ENCODE measurements at places on chromosomes 12 and 14.
A peak's percentile ranks its signal among the peaks of the same experiment; 100 is the strongest.

DNA sequence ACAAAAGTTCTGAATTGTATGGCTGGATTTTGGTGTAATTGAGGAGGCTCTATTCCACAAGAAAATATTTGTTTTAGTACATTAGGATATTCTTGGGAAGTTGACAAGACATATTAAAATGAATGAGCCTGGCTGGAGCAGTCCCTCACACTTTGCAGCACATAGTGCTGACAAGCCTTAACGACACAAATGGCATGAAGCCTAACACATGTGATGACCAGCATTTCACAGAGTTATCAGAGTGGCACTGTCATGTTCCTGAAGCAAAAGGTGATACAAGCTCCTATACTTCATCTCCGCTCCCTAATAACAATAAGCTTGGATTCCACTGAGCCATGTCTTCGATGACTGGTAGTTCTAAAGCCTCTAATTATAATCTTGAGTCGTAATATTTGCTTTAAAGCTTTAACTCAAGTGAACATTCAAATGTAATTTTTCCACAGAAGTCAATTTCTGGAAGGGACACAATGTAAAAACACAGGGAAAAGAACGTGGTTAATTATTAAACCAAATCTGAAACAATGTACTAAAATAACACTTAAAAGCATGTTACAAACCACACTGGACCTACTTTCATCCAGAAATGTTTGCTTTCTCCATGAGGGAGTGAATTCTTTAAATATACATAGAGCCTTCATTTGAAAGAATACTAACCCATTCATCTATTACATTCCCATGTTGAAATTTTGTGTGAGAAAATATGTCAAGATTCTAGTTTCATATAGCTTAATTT is 49.6 kb downstream of the GRIP1 start:
- H3K4me3 ChIP-seq = no peak overlapping the region
- H3K27me3 ChIP-seq = no peaks in the 10 kb centered on the region
- H3K27ac ChIP-seq = no peak overlapping the region
- H3K4me1 ChIP-seq = peaks cover 27% of the 10 kb centered on the region
- no peak for DNase-seq

GRCh38 chr12:92146497-92147224 is 1.0 kb upstream of the BTG1 start:
- no peak for DNase-seq
- H3K4me3 ChIP-seq = peak overlapping the region; percentile 90
- H3K27me3 ChIP-seq = no peaks in the 10 kb centered on the region
- H3K4me1 ChIP-seq = peaks cover 24% of the 10 kb centered on the region

GRCh38 chr12:131620520-131620919 is 90.4 kb upstream of the SFSWAP start:
- H3K4me1 ChIP-seq = peaks cover 10% of the 10 kb centered on the region
- no peaks in the 10 kb centered on the region for H3K36me3 ChIP-seq
- peaks cover 37% of the 10 kb centered on the region for H3K27me3 ChIP-seq
- no peak overlapping the region for H3K27ac ChIP-seq

DNA sequence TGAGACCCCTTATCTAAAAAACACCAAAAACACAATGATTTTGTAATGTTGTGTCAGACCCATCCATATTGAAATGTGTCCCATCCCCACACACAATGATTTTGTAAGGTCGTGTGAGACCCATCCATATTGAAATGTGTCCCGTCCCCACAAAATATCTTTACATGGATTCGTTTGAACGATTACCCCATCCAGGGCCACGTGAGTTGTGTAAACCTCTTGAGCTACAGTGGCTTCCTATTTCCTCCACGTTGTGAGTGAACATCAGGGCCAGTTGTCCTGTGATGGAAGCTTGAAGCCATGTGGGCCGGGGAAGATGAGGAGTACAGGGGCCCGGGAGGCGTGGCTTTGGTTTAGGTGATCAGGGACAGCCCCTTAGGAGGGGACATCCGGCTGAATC is 27.0 kb upstream of the ULK1 start:
- no peak for DNase-seq
- no peaks in the 10 kb centered on the region for H3K36me3 ChIP-seq

GRCh38 chr12:21324551-21324950 is 10.2 kb downstream of the SLCO1A2 start:
- no peak overlapping the region for H3K27ac ChIP-seq
- no peaks in the 10 kb centered on the region for H3K4me1 ChIP-seq
- no peaks in the 10 kb centered on the region for H3K27me3 ChIP-seq
- H3K36me3 ChIP-seq = peaks cover 18% of the 10 kb centered on the region
- DNase-seq = no peak
- no peak overlapping the region for H3K4me3 ChIP-seq

GRCh38 chr14:65431951-65432350 is 19.4 kb downstream of the FUT8 start:
- H3K27ac ChIP-seq = no peak overlapping the region
- peaks cover 5% of the 10 kb centered on the region for H3K4me1 ChIP-seq
- peaks cover 5% of the 10 kb centered on the region for H3K27me3 ChIP-seq
- peaks cover 5% of the 10 kb centered on the region for H3K36me3 ChIP-seq
- DNase-seq = no peak
- H3K4me3 ChIP-seq = no peak overlapping the region

DNA sequence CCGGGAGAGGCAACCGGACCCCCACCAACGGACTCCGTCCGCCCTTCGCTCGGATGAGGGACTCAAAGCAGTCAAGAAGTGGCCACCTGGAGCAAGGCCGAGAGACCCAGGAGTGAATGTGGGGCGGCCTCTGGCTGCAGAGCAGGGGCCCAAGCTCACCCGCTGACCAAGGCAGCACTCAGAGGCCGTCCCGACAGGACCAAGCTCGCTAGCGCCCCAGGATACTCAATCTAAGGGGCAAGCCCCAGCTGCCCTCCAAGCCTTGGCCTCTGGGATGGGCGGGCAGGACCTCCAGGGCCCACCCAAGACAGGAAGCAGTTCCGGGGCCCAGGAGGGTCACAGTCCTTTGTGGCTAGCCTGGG is 936 bp downstream of the AKT1 start:
- H3K27me3 ChIP-seq = peaks cover 12% of the 10 kb centered on the region
- H3K36me3 ChIP-seq = no peaks in the 10 kb centered on the region

- no peak for DNase-seq
- no peak overlapping the region for H3K27ac ChIP-seq
- H3K27me3 ChIP-seq = no peaks in the 10 kb centered on the region
- H3K4me1 ChIP-seq = peaks cover 11% of the 10 kb centered on the region
Observed at GRCh38 chr12:12582895-12583303, 20.2 kb upstream of the DUSP16 start.

DNA sequence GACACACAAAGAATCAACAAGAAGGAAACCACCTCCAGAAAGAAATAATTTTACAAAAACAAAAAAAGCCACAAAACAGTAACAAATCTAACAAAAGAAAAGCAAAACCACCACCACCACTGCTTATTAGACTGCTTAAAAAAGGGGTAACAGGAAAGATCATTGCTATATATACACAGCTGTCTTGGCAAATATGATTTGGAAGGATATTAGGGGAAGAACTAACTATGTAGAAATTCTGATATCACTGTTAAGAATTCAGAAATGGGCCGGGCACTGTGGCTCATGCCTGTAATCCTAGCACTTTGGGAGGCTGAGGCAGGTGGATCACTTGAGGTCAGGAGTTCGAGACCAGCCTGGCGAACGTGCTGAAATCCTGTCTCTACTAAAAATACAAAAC is 92.5 kb downstream of the DENND5B start:
- no peak overlapping the region for H3K27ac ChIP-seq
- no peaks in the 10 kb centered on the region for H3K27me3 ChIP-seq
- DNase-seq = no peak
- peaks cover 28% of the 10 kb centered on the region for H3K4me1 ChIP-seq
- no peak overlapping the region for H3K4me3 ChIP-seq

GRCh38 chr14:87996291-87996592 is 3.3 kb upstream of the GALC start:
- H3K4me3 ChIP-seq = no peak overlapping the region
- H3K27me3 ChIP-seq = no peaks in the 10 kb centered on the region
- DNase-seq = no peak

DNA sequence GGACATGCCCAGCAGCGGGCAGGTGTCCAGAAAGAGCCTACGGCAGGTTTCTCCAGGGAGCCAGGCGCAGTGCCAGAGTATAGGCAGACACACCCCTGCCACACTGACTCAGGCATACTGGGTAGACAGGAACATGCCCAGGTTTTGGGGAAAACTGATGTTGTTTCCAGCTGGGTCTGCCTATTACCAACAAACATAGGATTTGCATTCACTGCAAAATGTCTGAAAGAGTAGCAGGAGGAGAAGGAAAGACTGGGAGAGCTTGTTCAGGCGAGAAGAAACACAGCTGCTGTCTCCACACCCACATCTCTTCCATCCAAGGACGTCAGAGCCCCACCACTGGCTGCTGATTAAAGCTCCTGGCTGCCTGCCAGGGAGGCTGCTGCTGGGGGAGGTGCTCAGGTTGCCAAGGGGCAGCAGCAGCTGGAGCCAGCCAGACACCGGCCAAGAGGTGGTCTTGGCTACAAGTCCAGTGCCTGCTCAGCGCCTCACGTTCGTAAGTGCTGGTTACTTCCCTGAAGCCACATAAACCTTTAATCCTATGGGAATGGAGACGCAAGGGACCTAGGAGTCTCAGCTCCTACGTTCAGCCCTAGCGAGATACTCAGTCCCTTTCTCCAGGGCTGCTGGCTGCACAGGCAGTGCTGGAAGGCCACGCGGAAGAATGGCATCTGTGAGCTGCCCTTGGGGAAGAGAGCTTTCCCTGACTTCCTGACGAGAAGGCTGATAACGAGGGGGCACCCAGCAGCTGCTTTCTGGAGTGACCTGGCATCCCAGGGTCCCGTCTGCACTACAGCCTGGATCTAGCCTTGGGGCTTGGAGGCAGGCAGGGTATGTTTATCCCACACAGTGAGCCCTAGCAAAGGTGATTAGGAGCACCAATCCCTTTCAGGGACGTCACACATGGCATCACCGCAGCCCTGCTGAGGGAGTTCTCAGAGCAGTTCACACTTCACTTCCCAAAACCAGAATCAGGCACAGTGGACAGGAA is 58.1 kb downstream of the PLEKHG3 start:
- H3K36me3 ChIP-seq = no peaks in the 10 kb centered on the region
- H3K4me1 ChIP-seq = peaks cover 40% of the 10 kb centered on the region
- H3K4me3 ChIP-seq = no peak overlapping the region
- H3K27me3 ChIP-seq = peaks cover 54% of the 10 kb centered on the region

GRCh38 chr12:12812618-12813119 is 477 bp upstream of the DDX47 start:
- no peak for DNase-seq
- no peaks in the 10 kb centered on the region for H3K27me3 ChIP-seq
- peaks cover 14% of the 10 kb centered on the region for H3K36me3 ChIP-seq

- H3K27ac ChIP-seq = peak overlapping the region; percentile 45
- H3K36me3 ChIP-seq = peaks cover 20% of the 10 kb centered on the region
- no peak overlapping the region for H3K4me3 ChIP-seq
- no peak for DNase-seq
- H3K27me3 ChIP-seq = no peaks in the 10 kb centered on the region
Observed at GRCh38 chr14:77674931-77675330, 32.9 kb downstream of the ALKBH1 start.

DNA sequence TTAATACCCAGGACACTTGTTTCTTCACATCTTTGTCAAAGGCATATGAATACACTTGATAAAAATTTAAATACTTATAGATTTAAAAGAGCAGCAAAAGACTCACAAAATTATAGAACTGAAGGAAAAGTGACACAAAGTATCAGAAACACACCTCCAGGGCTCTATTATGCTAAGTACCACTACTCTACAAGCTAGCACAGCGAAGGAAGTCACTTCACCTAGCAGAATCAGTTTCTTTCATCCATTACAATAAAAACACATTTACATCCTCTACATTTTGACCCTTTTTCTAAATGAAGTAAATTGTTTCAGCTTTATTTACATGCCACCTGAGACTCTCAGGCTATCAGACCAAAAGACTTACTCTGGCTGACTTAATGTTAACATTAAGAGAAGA is 26.6 kb upstream of the PTPRB start:
- DNase-seq = no peak
- peaks cover 3% of the 10 kb centered on the region for H3K27me3 ChIP-seq
- no peaks in the 10 kb centered on the region for H3K36me3 ChIP-seq
- H3K4me3 ChIP-seq = no peak overlapping the region
- no peak overlapping the region for H3K27ac ChIP-seq

GRCh38 chr12:4791497-4791896 is 71.3 kb downstream of the GALNT8 start:
- H3K36me3 ChIP-seq = peaks cover 3% of the 10 kb centered on the region
- H3K4me1 ChIP-seq = no peaks in the 10 kb centered on the region
- H3K4me3 ChIP-seq = no peak overlapping the region
- no peak for DNase-seq
- no peak overlapping the region for H3K27ac ChIP-seq
- H3K27me3 ChIP-seq = no peaks in the 10 kb centered on the region

DNA sequence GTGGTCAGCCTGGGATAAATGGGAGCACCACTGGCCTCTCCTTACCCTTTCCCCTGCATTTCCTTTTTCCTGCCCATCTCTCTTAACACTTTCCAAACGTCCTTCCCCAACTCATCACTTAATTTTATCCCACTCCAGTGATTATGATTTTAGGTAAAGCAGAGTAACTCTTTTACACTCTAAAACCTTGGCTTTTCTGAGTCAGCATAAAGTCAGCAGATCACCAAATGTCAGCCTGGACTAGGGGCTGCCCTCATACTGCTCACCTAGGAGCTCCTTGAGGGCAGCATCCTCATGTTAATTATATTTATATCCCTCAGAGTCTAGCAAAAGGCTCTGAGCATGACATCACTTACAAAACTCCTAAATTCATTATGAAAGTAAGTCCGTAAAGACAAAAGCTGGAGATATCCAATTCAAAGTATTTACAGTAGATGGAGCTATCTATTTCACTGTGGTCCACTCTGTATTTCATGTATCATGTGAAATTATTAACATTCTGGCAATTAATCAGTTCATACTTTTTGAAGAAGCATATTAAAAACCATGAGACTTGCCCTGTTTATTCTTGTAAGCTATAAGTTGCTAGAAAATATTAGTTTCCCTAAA is 17.0 kb upstream of the DICER1 start:
- H3K36me3 ChIP-seq = no peaks in the 10 kb centered on the region
- no peaks in the 10 kb centered on the region for H3K27me3 ChIP-seq
- H3K4me1 ChIP-seq = peaks cover 2% of the 10 kb centered on the region

- H3K36me3 ChIP-seq = peaks cover 1% of the 10 kb centered on the region
- no peak overlapping the region for H3K27ac ChIP-seq
- H3K27me3 ChIP-seq = peaks cover 51% of the 10 kb centered on the region
Observed at GRCh38 chr12:105865886-105866285, 272.9 kb downstream of the NUAK1 start.

- peaks cover 5% of the 10 kb centered on the region for H3K4me1 ChIP-seq
- no peak for DNase-seq
- no peak overlapping the region for H3K4me3 ChIP-seq
- H3K36me3 ChIP-seq = no peaks in the 10 kb centered on the region
Observed at GRCh38 chr14:22462923-22463322, 126.1 kb downstream of the DAD1 start.

GRCh38 chr14:53128303-53129028 is 24.7 kb downstream of the DDHD1 start:
- H3K27ac ChIP-seq = no peak overlapping the region
- H3K27me3 ChIP-seq = no peaks in the 10 kb centered on the region
- H3K36me3 ChIP-seq = peaks cover 3% of the 10 kb centered on the region
- no peak for DNase-seq
- no peak overlapping the region for H3K4me3 ChIP-seq
- H3K4me1 ChIP-seq = no peaks in the 10 kb centered on the region
